ENCODE measurements at places on chromosomes 6 and 20. TPM values are rescaled to one million over a fixed set of nuclear protein-coding genes. Genes with fewer than 3 reads are reported as not detected.

Gene TMEM217
- 0.19 TPM for total RNA-seq

Gene MUCL3
- total RNA-seq: 0.09 TPM

Gene TSPO2
- not detected for total RNA-seq

Gene KHDC1L
- not detected for total RNA-seq

Gene GMPR
- total RNA-seq: 11.1 TPM

Gene TNF
- total RNA-seq: not detected

Gene EPHA7
- total RNA-seq: 0.15 TPM

Gene CDSN
- total RNA-seq: not detected

Gene CUTA
- total RNA-seq: 65.0 TPM

Gene SPATA25
- total RNA-seq: 0.55 TPM

Gene TRMT6
- total RNA-seq: 6.2 TPM

Gene CTCFL
- total RNA-seq: not detected

Gene VSX1
- 0.29 TPM for total RNA-seq

Gene CCN6
- not detected for total RNA-seq

Gene FOXF2
- 0.12 TPM for total RNA-seq

Gene GGTLC1
- 0.19 TPM for total RNA-seq

Gene SENP6
- total RNA-seq: 43.2 TPM

Gene WFDC12
- total RNA-seq: not detected

Gene MYCT1
- 1.1 TPM for total RNA-seq

Measured in pancreas (tissue), 10 donors.